ENCODE measurements at places on chromosomes 6 and 20. TPM values are rescaled to one million over a fixed set of nuclear protein-coding genes. Genes with fewer than 3 reads are reported as not detected.

The WFDC5 gene
- total RNA-seq = not detected

The TRIM40 gene
- total RNA-seq = not detected

The GRIK2 gene
- not detected for total RNA-seq

The CD93 gene
- total RNA-seq = 1.6 TPM

The MEP1A gene
- not detected for total RNA-seq
